ENCODE measurements at places on chromosomes 4 and X.

DNA sequence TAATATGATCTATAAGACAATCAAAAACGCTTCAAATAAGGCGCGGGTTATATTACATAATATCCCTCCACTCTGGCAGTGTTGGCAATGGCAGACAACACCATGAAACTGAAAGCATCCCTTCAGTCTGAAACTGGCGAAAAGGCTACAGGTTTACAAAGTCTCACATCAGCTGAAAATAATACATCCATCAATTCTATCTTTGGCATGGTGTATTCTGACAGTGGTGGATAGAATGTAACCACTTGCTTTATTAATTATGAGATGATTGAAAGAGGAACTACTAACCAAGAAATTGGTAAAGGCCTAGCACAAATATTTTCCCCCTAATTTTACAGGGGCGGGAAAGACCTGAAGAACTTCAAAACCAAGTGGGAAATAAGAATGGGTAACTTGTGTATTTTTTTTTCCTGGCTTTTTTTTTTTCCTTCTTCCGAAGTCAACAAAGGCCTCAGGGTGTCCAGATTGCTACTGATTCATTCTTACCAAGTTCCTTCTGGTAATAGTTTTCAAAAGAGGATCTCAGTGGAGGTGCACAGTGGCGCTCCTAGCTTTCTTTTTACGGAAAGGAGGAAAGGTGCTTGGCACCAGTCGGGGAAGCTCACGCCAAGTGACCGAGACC is 728 bp downstream of the UBA6 start:
- no peak for DNase-seq

GRCh38 chr4:53161787-53162433 is 204.0 kb downstream of the SCFD2 start:
- DNase-seq, result no peak

DNA sequence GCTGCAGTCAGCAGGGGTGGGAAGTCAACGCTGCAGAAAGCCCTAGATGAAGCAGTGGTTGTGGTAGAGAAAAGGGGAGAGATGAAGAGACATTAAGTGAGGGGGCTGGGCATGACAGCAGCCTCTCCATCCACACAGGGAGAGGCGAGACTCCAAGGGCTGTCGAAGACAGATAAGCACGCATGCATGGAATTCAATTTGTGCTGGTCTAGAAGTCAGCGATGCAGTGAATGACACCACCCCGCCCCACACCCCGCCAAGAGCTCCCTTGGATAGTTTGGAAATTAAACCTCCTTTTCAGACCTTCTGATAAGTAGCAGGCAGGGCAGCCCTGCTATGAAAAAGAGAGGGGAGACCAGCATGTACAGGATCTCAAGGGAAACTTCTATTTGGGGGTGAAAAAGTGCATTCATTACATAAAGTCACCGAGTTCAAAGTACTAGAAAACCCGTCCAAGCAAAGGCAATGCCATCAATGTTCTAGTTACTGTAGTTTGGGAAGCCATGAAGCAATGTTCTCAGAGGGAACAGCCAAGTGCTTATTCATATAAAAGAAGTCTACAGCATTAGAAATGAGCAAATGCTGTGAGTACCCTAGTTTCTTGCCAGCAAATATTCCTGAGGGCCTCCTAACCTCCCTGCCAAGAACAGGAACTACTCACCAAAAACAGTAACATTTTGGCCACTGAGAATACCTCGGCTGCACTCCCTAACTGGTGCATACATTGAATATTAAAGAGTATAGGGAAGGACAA is 152.3 kb upstream of the ANXA10 start:
- no peak for DNase-seq

- DNase-seq, result no peak
These were observed 616 bp downstream of the MAML3 start for GRCh38 chr4:140153419-140153717.

- DNase-seq, result no peak
These were observed 59.2 kb downstream of the NBDY start for GRCh38 chrX:56788229-56788628.

DNA sequence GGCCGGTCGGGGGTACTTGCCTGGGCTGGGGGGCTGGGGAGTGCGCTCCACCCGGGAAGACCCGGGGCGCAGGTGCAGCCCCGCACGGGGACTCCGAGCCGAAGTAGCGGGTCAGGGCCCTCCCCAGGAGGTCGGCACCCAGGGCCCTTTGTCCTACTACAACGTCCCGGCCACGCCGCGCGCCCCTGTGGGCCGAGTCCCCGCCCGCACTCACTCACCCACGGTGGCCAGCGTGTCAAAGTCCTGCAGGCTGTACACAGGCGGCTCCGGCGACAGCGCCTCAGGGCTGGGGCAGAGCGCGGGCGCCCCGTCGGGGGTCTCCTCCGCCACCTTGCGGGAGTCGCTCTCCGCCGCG is 602 bp downstream of the PRKX start:
- no peak for DNase-seq

GRCh38 chr4:112766422-112766821 is 129.5 kb downstream of the LARP7 start:
- peak; percentile 3 for DNase-seq

- no peak for DNase-seq
These were observed 161.3 kb downstream of the KIT start for GRCh38 chr4:54819034-54819433.

DNA sequence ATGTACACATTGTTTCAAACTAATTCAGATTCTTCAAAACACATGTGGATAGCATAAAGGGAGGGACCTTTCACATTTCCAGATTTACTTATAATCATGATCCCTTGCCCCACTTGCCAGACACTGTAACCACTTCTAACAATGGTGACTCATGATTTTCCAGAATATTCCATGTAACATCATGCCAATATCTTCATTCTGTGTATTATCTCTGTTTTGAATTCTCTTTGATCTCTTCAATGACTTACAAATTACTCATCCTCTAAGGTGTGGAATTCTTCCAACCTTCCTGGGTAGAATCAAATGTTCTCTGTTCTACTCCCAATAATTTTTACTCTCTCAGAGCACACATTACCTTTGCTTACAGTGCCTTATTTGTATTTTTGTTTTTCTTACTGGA is 517.1 kb downstream of the PCDH7 start:
- DNase-seq, result no peak

DNA sequence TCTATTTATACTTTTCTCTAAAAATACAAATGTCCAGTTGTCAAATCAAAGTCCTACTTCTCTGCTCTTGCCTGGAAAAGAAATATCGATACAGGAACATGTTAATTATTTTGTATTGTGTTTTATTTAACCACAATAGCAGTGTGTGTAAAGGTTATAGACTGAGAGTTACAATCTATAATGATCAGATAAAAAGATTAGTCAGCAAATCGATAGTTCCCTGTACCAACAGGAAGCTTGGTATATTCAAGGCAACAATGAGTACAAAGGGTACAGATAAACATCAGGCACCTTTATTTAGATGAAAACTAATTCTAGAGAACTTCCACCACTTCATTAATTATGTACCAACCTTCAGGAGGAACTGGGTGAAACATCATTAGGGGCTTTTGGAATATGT is 469.5 kb downstream of the GBA3 start:
- no peak for DNase-seq

GRCh38 chr4:85805891-85806290 is 330.9 kb downstream of the ARHGAP24 start:
- no peak for DNase-seq

DNA sequence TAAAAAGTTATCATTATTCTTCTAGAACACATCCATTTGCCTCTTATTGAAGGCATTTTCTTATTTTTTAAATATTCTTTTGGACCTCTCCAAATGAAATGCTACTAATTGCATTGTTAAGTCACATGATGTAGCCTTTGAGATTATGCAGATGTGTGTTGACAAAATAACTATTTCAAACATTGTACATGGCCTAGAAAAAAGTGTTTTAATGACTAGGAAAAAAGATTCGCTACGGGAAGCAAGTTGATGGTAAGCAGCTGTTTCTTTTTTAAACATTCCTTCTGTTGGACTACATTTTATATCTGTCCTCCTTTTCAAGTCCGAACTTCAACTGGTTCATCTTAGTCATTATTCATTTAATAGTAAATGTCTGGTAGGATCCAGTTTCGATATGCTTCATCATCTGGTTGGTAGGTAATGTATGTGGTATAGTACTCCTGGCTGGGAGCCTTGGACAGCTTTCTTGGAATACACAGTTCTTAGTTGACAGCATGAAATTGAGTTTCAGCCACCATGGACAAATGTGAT is 34.3 kb upstream of the GUCY1A1 start:
- no peak for DNase-seq

GRCh38 chrX:19849464-19850080 is 37.8 kb downstream of the SH3KBP1 start:
- no peak for DNase-seq

GRCh38 chr4:51918251-51918650 is 75.3 kb downstream of the DCUN1D4 start:
- no peak for DNase-seq

DNA sequence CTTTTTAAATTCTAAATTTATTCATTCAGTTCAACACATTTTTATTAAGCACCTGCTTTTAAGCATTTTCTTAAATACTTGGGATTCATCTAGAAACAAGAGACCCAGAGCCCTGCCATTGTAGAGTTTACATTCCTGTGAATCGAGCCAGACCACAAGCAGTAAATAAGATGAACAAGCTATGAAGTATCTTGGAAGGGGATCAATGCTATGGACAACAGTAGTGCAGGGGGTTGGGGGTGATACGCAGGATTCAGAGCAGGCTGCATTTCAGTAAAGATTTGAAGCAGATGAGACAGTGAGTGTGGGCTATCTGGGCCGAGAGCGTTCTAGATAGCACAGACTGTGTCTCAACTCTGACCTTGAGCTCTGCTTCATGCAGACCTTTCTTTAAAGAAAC is 35.1 kb downstream of the CLDN22 start:
- DNase-seq, result no peak

DNA sequence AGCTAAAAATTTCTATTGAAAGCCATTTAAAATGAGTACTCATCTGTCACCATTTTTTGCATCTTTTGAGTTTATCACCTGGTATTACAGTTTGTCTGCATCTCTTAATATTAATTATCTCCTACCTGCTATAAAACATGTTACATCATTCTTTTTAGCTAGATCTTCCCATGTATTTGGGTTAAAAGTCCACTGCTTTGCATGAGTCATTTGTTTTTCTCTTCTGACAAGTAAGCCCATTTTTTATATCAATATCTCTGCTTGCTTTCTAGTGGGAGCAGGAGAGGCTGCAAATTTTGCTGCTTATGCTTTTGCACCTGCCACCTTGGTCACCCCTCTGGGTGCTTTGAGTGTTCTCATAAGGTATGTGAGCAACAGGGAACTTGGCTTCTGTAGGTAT is 16.1 kb downstream of the NIPAL1 start:
- DNase-seq, result no peak

GRCh38 chr4:151728679-151729078 is 32.1 kb downstream of the GATB start:
- no peak for DNase-seq

DNA sequence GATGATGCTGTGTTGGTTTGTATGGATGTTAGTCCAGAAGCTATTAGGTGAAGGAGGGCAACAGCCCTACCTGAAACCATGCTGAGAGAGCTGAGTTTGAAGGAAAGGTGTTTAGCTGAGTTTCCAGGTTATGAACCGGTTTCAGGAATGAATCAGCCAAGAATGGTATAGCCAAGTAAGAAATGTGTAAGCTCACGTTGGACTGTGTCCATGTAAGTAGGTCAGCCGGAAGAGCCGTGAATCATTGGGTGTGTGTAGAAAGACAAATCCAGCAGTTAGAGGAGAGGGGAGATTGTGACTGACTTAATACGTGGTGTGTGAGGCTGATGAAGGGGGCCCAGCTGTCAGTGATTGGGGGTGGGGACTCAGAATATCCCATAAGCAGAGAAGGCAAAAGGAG is 77.2 kb upstream of the SPIN4 start:
- no peak for DNase-seq

- DNase-seq, result no peak
These were observed 21.8 kb downstream of the SPANXC start for GRCh38 chrX:141220342-141221008.

DNA sequence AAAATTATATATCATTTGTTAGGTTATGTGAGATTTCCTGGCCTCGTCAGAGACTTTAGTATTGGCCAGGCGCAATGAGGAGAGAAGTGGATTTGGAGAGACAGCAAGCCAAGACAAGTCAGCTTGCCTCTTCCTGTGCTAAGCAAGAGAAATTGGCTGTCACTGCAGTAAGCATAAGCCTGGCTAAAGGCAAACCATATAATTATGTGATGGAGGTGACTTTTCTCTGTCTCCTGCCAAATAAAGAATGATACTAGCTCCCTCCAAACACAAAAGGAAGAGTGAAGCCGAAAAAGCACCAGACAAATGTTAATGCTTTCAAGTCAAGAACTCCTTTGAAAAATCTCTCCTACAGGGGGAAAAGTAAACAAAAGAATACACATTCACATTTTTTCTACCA is 2246.0 kb downstream of the ARAP2 start:
- DNase-seq, result no peak

- DNase-seq, result peak; percentile 1
These were observed 31.4 kb upstream of the SOWAHD start for GRCh38 chrX:119726900-119727555.

- no peak for DNase-seq
These were observed 70.3 kb downstream of the SHOX start for GRCh38 chrX:700936-701335.

DNA sequence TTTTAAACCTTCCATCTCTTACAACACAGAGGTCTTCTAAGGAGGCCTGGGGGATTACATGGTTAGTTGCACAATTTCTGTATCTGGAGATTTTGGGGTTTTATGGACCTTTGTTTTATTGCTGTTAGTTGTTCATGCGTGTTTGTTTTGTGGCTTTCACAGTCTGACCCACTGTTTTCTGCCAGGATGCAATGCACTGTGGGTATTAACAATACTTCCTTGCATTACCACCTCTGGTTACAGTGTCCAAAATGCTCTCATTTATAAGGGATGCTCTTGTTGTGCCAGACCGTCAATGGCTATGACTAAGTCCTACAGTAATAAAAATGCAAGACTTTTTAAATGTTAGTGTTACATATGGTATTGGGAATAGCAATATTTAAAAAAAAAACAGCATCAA is 730.2 kb downstream of the KCTD8 start:
- no peak for DNase-seq
